ENCODE measurements at places on chromosomes 2 and 18.

- DNase-seq = no peak
Observed at GRCh38 chr2:204145791-204146190, 209.2 kb downstream of the ICOS start.

DNA sequence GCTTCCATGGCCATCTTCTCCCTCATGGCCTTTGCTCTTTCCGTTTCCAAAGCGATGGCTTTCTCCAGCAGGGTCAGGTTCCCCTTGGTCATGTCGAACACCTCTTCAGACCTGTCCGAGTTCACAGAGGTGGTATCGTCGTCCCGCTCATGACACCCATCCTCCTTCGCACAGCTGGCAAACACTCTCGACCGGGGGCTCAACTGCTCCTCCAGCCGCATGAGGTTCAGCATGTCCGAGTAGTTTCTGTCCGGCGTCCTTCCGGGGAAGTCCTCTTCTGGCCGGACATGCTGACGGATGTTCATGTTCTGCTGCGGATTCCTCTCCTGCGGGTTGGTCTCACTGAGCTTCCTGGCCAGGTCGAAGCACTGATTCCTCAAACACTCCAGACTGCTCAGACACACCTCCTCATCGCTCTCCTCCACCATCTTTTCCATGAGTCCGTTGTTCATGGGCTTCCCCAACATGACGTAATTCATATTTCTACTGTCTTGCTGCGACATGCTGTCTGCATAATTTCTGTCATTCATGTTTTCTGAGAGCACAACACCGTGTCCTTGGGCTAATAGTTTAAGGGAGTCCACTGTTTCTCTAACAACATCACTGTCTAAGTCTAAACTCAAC is 178.2 kb upstream of the PXDN start:
- no peak for DNase-seq

DNA sequence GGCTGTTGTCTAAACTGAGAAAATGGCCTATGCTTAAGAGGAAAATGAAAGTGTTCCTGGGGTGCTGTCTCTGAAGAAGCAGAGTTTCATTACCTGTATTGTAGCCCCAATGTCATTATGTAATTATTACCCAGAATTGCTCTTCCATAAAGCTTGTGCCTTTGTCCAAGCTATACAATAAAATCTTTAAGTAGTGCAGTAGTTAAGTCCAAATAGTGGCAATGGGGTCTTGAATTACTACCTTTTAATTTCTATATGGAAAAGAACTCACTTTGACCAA is 13.8 kb upstream of the ALLC start:
- DNase-seq = no peak

DNA sequence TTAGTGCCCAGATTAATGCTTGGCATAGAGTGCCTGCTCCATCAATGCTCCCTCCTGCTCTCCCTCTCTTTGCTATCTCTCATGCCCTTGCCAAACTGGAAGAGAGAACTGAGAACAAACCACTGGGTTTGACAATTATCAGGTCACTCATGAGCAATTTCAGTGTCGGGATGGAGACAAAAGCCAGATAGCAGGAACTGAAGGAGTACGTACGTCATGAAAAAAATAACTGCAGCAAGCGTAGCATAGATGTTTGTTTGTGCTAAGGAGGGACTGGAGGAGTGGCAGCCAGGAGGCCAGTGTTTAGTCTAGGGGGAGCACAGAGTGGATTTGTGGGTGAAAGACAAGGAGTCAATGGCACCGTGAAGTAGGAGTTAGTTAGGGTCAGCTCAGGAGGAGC is 113.3 kb downstream of the POLE4 start:
- DNase-seq = no peak

DNA sequence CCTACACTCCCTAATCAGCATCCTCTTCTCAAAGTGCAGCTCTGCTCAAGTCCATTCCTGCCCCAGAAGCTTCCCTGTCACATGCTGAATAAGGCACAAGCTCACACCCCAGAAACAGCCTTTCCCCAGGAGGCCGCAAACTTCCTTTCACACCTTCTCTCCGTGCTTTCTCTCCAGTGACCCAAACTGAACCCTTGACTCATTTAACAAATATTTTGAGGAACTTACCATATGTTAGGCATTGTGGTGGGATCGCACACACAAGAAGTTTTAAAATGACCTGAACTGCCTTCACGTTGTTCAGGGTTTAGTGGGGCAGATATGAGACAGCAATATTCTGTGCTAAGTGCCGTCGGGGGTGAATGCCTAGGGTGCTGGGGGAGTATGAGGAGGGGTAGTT is 161.3 kb downstream of the INSIG2 start:
- no peak for DNase-seq

- DNase-seq = no peak
Observed at GRCh38 chr18:44945888-44946401, 265.3 kb downstream of the SETBP1 start.

DNA sequence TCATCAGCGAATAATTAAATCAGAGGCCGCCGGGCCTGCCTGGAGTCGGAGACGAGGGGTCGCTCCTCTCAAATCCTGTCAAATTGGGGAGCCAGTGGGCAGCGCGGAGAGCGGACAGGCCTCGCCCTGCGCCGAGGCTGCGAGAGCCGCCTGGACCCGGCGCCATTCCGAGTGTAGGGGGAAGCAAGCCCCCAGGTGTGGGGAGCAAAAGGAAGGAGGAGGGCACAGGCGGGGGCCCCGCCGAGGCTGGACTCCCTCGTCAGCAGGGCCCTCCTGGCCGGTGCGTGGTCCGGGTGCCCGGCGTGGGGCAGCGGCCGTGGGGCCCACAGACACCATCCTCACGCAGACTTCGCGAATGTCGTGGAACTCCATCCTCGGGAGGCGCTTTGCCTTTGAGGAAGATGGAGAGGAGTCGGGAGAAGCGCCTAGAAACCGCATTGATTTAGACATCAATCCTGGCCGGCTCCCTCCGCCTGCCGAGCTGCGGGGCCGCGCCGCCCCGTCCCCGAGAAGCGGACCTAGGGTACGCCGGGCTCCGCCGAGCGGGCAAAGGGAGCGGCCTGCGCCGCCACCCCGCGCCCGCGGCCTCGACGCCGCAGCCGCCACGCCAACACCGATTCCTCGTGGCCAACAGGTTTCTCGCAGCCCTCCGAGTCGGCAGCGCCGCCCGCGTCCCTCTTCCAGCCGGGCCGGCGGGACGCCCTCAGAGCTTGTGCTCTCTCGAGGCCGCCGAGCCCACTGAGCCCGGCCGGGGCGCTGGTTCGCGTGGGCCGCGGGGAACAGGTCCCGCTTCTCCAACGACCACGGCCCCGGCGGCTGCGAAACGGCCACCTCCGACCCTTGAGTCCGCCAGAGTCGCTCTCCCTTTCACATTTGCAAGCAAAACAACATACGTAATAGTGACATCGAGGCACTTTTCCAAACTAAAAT is 6.7 kb upstream of the ONECUT2 start:
- no peak for DNase-seq

GRCh38 chr2:48146552-48146951 is 240.3 kb upstream of the FBXO11 start:
- peak; percentile 19 for DNase-seq

- DNase-seq = no peak
Observed at GRCh38 chr18:74791501-74792194, 194.0 kb downstream of the ZNF407 start.

GRCh38 chr2:196268025-196268424 is 96.6 kb upstream of the STK17B start:
- no peak for DNase-seq

GRCh38 chr18:74532511-74533025 is 1.7 kb upstream of the CNDP1 start:
- no peak for DNase-seq

DNA sequence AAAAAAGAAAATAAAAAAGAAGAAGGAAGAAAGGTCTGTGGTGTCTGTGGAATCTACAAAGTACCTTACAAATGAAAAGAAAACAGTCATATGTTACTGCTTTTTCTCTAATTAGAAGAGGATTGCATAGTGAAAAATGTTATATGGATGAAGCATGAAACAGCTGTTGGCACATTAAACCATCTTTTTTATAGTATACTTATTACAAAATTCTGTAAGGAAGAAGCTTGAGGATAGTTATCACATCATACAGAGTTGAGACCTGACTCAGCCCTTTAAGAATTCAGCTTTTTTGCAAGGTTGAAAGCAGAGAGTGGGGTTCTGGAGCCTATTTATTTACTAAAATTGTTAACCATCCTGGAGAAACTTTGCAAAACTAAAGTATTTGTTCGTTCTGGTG is 222.7 kb downstream of the PHLPP1 start:
- DNase-seq = no peak

- peak; percentile 10 for DNase-seq
Observed at GRCh38 chr18:805008-805754, 6.9 kb downstream of the YES1 start.

DNA sequence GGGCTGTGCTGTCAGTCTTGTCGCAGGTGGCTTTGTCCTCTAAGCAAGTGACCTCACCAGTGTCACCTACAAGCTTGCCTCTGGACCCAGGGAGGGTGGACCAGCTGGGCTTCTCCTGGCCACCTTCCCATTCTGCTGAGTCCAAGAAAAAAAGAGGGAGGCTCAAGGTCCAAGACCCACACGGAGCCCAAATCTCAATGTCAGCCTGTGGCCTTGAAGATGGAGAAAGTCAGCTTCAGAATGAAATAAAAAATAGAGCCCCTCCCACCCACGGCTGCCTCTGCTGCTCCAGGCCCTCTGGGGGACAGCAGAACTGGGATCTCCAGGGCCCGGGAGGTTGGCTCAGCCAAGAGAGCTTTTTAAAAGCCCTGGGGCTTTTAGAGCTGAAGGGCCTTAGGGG is 145.9 kb downstream of the TNS1 start:
- DNase-seq = no peak

GRCh38 chr2:196054631-196055030 is 14.0 kb downstream of the DNAH7 start:
- DNase-seq = no peak

DNA sequence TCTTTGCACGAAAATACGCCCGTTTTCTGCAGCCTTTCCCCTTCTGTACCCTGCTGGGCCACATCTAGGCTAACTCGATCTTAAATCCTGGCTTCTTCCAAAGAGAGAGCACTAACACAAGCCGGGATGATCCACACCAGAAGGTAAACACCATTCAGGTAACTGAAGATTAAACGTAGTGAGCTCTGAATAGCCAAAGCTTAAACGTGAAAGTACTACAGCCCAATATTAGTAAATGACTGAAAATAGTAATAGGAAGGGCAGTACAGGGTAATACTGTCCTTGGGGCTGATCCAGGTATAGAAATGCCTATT is 422 bp upstream of the MRPL53 start:
- no peak for DNase-seq

DNA sequence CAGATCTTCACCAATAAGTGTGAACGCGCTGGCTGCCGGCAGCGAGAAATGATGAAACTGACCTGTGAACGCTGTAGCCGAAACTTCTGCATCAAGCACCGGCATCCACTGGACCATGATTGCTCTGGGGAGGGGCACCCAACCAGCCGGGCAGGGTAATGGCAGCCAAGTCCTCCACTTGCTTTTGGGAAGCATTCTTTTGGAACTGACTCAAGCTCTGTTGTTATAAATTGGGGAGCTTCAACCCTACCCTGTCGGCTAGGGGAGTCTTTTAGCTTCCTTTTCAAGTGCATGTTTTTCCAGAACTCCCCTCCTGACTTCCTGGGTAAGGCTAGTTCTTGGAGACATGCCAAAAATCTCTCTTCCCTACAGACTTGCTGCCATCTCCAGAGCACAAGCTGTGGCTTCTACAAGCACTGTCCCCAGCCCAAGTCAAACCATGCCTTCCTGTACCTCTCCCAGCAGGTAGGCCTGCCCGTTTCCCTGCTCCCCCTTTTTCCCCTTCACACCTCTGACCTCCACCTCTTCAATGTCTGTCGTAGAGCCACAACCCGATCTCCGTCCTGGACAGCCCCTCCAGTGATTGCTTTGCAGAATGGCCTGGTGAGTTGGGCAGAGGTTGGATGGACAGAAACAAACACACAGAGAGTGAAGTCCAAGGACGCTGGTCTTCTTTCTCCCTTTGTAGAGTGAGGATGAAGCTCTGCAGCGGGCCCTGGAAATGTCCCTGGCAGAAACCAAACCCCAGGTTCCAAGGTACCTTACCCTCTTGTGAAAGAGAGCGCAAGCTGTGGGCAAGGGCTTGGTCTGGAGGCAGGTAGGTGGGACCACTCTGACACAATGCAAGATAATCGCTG is 1.5 kb downstream of the ZFAND2B start:
- no peak for DNase-seq

All from CD4-positive, alpha-beta T cell treated with Interleukin-17A for 1 hour (primary cell).